ENCODE measurements at places on chromosomes 5 and 9.

- DNase-seq = no peak
These were observed 45.0 kb downstream of the NEURL1B start for GRCh38 chr5:172686111-172686510.

- no peak for DNase-seq
These were observed 36.1 kb upstream of the MYOT start for GRCh38 chr5:137831526-137831925.

DNA sequence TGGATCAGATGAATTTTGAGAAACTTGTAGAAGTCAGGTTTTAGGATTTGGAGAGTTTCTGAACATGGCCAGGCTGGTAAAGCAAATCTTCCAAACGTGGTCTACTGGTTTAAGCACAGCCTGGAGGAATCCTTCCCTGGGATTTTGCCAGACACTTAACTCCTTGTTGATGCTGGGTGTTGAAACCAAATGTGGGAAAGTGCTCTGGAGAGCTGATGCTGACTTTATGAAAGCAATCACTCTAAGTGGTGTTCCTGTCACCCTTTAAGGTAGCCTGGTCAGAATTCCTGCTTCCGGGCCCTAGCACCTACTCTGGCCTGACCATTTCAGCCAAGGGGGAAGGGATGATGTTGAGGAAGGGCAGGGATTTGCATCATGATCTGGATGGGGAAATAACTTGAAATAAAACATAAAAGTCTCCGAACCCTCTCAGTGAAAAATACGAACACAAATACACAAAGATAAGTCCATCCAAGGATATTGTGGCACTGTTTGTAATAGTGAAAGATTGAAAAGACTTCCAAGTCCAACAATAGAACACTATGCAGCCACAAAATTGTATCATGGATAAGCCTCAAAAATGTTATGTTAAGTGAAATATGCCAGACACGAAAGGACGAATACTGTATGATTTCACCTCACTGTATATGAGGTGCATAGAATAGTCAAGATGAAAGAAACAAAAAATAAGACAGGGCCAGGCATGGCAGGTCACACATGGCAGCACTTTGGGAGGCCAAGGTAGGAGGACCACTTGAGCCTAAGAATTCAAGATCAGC, 57.7 kb downstream of the PDE6A start:
- DNase-seq = no peak

DNA sequence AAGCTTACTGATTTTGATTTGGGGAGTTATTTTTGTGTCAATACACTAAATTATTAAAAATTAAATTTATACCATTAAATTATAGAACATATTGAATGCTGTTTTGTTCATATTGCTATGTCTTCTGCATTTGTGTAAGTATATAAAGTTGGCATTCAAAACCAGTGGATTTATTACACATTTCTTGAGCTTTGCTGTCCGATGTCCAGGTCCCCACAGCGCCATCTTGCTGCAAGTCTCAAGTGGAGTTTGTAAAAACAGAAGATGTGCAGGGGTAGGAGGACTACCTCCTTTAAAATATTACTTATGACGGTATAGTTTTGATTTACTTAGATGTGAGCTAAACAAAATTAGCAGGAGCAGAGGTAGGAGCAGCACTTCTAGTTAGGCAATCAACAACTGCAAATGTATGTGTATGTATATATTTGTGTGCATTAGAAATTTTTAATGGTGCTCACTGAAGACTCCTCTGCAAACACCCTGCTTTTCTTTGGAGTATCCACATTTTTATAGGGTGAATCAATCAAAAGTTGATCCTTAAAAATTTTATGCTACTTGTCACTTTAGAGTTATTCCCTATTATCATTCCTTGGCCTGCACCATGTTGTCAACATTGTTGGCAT, 37.4 kb downstream of the CPEB4 start:
- peak; percentile 20 for DNase-seq

DNA sequence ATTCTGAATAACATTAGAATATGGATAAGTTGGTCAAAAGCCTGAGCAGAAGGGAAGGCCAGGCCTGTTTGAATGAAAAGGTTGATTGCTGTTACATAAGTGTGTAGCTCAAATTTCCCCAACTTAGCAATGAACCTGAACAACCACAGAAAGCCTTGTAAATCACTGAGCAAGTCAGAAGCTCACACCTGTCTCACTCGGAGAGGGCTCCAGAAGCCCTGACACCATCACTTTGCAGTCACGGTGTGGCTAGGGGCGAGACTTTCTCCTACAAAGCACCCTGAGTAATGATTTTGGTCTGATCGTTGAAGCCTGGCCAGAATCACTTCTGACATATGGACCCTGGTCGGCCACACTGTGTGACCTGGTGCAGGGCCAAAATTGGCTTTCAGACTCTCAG, 62.0 kb downstream of the MTX3 start:
- DNase-seq = no peak

DNA sequence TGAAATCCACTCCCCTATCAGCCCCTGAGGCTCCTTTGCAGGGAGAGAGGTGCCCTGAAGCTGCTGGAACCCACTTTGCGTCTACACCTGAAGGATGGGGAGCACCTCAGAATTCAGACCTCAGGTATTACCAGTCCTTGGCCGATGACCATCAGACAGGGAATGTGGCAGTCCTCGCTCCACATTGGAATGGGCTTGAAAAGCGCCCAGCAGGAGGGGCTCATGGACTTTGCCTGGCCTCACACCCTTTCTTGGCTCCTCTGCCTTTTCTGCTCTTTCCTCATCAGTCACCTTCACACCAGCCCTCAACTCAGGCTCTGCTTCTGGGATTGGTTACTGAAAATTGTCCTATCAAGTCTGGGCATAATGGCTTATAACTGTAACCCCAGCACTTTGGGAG, 83.9 kb downstream of the BARX1 start:
- DNase-seq = no peak

DNA sequence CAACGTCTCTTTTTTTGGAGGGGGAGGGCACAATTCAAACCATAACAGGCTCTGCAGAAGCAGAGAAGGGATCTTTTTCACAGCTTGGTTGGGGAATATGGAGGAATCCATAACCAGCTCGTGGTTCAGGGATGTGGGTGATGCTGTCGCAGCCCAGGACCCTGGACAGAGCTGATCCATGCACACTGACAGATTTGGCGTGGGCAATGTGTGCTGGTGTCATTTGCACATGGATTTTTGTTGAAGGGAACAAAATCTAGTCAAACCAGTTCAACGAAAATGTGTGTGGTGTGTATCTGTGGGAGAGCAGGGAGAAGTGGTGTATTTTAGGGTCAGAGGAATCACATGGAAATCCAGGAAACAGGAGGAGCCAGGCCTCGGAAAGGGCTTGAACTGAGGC, 4.2 kb downstream of the DOCK2 start:
- no peak for DNase-seq

DNA sequence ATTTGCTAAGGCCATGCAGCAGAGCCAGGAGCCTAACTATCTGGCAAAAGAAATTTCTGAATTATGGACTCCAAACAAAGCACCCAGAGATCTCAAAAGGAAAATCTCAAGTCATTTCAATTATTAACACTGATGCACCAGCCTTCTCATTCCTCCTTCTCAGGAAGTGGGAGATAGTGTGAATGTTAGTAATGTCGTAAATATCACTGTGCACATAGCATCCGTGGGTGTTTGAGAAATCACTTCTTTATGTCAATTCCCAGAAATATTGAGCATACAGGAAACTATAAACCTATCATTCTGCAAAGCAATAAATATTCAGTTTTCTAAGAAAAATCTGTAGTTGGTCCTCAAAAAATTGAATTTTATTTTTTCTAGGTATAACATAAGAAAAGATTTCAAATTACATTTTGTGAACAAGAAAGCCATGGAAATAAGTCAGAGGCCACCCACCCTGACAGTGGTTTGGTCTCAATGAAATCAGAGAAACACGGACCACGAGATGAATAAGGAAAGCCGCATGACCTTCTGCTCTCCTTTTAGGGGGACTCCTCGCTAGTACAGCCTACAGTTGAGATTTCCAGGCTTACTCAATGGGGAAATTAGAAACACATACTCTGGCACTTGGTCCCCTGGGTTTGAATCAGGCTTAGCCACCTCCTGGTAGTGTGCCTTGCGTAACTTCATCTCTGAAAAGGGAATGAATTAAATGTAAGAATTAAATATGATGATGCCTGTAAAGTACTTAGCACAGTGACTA, 120.6 kb downstream of the DIRAS2 start:
- DNase-seq = no peak

DNA sequence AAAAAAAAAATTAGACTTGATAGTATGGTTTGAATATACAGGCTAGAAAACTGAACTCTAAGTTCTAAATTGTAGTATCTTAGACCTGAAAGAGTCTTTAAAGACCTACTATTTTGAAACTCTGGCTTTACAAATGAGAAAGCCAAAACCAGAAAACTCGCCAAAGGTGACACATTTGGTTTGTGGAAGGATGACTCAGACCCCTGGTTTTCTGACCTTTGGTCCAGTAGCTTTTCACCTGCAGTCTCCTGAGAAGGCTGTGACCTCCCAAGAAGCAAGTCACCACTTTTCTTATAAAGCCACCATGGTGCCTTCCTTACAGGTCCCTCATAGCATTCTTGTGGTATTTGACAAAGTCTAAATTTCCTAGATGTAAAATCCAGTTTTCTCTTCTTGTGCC, 102.1 kb upstream of the CEP78 start:
- DNase-seq = no peak

DNA sequence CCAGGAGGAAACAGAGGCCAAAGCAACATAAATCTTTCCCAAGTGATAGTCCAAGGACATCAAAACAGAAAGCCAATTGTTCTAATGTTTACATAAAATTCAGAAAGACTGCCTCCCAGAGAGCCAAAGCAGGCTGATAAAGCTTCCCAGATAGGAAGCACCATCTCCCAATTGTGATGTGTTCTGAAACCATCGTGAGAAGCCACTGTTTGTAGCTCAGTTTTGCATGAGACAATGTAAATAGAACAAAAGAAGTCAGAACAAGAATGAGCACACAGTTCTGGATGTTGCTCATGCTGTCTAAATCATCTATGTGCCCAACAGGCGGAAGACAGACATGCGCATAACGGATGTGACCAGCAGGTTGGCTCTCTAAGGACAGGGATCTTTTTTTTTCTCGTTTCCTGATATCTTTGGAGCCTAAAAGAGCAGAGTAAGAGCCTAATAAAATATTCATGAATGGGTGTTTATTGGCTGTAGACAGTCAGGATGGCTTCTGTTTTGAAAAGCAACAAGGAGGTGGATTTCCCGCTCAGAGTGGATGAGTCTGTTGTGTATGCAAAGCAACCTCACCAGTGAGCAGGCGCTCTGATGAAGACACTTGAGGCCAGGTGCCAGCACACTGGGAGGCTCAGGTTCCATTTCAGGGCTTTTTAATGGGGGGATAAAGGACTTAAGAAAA, 113.6 kb downstream of the GNA14 start:
- no peak for DNase-seq

GRCh38 chr9:96241391-96241809, 60.6 kb downstream of the HSD17B3 start:
- DNase-seq = peak; percentile 21

- no peak for DNase-seq
These were observed 4.5 kb upstream of the GRHPR start for GRCh38 chr9:37417857-37418618.

DNA sequence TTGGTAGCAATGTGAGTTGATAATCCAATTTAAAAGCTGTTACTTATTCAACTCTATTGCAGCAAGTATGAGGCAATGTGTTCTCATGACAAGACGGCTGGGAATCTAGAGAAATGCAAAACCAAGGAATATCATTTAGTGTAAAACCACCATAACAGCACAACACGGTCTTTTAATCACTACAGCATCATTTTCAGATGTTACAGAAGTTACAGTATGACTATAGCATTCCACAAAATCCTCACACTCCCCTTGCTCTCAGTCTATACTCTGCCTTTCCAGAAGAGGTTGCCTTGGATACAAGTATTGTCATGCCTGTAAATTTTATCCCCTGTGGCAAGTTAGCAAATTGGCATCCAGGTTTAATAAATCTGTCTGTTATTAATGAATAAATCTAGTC, 28.6 kb upstream of the TAS2R1 start:
- no peak for DNase-seq

DNA sequence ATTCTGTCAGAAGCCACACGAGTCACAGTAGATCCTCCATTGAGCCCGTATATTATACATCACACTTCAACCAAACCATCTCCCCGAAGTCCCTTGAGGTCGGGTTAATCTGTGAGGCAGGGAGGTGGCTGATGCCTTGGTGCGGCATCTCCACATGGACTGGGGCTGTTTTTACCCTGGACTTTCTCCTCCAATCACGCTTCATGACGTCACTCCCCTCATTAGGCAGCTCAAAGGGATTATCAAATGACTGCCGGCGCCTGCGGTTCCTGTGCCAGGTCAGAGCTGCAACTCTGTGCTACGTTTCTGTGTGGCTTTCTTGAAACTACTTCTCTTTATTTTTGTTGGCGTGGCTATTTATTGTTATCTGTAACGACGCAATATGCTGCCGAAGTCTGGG, 53.7 kb downstream of the TMOD1 start:
- no peak for DNase-seq

DNA sequence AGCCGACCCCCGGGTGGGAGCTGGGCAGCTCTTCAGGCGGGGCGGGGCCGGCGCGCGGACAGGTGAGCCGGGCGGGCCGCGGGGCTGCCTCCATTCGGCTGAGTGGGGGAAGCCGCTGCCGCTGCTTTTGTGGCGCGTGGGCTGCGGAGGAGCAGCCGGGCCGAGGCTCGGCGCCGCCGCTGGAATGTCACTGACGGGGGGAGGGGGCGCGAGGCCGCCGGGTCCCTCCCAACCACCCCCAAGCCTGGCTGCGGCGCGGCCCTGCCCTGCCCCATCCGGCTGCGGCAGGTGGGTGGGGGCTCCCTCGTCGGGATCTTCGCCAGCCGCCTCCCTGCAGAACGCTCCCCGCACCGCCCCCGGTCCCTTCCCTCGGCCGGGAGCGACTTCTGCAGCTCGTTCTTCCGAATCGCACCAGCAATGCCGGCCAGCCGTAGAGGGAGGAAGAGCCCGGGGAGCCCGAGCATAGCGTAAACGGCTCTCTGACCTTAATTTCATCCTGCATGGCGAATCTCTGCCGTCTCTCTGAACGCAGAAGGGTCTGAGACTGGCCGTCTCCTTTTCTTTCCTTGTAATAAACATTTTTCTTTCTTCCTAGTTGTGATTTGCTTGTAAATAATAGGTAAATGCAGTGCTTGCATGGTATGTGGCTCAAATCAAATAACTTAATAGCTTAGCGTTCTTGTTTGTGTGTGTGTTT, 505 bp downstream of the SPTAN1 start:
- DNase-seq = peak; percentile 60

DNA sequence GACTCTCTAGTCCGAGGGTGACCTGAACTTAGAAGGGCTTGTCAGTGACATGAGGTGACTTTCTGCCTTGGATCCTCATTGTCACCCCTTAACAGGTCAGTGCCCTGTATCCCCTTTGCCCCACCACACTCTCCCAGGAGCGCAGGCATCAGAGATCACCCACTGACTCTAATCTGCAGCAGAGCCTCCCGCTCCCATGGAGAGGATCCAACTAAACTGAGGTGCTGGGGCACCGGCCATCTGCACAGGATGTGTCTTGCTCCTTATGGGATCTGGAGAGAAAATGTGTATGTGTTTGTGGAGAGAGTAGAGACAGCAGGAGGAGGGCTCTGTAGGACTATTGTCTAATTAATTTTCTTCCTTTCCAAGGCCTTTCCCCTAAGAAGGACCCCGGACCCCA, 213.7 kb downstream of the ROR2 start:
- DNase-seq = no peak

- no peak for DNase-seq
These were observed 21.7 kb downstream of the SLC9A3 start for GRCh38 chr5:502325-503079.

All from activated T-helper 2 cell treated with anti-CD3 and anti-CD28 coated beads, Interferon-gamma antibody, Interleukin-2, Interleukin-4, amounts not matched to agents 10 μg/mL and 5 μg/mL and 100 μg/mL, durations not matched to agents 14 hours and 24 hours and 36 hours (primary cell).